ENCODE measurements at places on chromosomes 12 and 14.
A peak's percentile ranks its signal among the peaks of the same experiment; 100 is the strongest.

DNA sequence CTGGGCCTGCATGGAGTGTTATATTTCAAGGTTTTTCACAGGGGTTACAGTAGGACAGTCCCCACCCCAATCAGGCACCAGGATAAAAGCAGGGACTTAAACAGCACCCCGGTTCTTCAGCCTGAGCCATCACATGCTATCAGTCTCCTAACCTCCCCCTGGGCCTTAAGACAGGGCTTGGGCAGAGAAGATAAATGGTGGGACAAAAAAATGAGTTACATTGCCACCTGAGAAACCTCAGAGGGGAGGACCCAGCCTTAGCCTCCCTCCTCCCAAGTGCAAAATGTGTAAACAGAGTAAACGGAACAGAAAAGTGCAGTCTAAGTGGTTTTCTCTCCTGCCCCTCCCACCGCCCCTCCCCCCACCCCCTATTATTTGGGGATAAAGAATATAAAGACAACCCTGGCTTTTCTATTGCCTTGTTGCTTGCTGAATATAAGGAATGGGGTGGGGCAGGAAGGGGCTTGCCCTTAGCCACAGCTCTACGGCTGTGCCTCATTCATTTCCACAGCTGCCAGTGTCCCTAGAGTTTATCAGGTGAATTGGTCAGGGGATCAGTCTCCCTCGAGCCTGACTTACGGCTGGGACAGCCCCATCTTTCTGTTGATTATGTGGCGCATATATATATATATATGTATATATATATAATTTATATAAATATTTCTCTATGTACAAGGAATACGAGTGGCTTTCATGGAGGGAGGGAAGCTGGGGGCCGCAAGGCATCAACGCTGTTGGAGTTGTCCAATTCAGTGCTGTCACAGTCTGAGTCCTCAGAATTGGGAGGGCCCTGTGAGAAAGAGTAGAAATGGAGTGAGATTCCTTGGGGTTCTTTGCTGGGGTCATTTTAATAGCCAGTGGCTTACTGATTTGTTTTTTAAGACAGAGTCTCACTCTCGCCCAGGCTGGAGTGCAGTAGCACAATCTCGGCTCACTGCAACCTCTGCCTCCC is 18.5 kb downstream of the MAP3K12 start:
- no peak for DNase-seq

DNA sequence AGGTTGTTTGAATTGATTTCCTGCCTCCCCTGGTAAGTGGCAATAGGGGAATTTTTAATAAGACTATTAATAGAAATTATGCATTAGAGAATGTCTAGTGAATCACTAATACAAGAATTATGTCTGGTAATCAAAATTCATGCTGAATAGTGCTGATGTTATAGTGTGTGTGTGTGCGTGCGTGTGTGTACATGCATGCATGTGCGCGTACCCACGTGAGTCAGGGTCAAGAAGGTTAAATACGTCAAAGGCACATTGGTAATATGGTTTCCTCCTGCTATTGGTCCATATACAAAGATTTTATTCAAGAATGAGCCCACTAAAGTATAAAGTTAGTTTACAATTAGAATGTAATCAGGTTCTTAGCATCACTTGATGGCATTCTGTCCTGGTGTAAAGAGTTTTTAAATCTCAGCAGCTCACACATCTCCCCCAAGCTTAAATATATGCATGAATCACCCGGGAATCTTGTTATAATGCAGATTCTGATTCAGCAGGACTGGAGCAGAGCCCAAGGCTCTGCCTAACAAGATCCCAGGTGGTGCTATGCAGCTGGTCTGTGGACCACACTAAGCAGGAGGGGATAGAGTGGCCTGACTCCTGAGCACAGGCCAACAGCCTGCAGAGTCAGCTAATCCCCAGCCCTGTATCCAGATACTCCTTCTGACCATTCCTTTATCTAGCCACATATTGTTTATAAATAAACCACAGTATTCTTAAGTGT is 43.9 kb downstream of the TTC9 start:
- no peak for DNase-seq

- DNase-seq = no peak
Measured at GRCh38 chr12:16636435-16637055, 30.6 kb upstream of the LMO3 start.

GRCh38 chr12:123836292-123836691 is 74.2 kb downstream of the DNAH10 start:
- DNase-seq = no peak

DNA sequence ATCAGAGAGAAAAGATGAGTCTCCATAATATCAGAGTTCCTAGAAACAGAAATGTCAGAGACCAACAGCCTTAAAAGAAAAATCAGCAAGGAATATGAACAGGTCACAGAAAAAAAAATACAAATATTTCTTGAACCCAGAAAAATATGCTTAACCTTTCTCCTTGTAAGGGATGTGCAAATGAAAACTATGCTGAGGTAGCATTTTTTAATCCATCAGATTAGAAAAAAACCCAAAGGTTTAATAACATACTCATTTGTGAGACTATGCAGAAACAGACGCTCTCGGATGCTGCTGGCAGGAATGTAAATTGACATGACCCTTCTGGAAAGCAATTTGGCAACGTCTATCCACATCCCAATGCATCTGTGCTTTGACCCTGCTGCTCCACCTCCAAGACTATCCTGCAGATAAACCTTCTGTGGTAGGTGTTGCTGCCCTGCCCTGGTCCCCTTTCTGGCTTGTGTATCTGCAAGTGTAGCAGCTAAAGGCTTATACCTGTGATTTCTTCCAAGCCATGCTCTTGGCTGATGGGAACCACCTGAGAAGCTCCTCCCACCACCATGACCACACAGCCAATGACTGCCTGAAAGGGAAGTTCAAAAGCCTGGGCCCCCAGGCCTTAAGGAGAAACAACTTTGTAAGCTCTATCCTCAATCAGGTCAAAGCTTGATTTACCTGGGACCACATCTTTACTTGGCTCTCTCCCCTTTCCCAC is 49.4 kb downstream of the LTBP2 start:
- no peak for DNase-seq

DNA sequence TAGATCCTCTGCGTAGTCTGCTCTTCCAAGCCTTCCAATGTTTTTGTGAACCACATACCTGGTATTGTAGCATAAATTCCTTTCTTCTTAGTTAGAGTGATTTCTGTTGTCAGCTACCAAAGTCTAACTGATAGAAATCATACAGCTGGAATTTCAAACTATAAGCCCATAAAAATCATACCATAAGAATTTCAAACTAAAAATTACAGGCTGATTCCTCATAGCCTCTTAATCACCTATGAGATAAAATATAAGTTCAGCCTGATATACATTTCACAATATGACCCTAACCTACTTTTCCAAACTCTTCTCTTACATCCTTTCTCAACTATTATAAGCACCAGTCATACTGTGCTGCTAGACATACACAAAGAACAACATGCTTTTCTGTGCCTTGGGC is 64.8 kb downstream of the PTHLH start:
- no peak for DNase-seq

DNA sequence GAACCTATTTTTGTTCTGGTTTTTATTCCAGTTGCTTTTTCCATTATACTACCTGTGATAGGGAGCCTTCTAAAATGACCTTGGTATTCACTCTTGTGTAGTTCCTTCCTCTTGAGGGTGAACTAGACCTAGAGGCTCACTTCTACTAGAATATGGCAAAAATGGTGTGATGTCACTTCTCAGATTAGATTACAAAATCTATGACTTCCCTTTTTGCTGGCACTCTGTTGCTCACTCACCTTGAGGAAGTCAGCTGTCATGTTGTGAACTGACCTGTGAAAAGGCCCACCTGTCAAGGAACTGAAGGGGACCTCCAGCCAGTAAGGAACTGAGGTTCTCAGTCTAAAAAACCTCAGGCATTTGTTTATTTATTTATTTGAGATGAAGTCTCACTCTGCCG is 5.7 kb downstream of the MIPOL1 start:
- no peak for DNase-seq

DNA sequence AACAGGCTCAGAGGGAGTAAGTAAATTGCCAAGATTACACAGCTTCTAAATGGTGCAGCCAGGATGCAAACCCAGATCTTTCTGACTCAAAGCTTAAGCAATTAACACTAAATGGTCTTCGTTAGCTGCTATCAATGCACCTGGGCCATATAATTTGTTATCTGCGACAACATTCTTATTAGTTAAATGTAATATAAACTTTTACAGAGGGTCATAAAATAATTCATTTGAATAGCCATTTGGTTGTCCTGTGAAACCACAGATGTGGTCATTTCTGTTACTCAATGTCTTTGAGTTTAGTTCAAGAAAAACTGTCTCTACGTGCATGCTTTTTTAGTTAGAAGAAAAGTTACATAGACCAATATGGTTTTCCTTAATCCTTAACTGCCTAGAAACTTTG is 22.1 kb upstream of the NAP1L1 start:
- no peak for DNase-seq

- peak; percentile 35 for DNase-seq
Measured at GRCh38 chr12:123905319-123905925, 67.2 kb downstream of the CCDC92 start.

DNA sequence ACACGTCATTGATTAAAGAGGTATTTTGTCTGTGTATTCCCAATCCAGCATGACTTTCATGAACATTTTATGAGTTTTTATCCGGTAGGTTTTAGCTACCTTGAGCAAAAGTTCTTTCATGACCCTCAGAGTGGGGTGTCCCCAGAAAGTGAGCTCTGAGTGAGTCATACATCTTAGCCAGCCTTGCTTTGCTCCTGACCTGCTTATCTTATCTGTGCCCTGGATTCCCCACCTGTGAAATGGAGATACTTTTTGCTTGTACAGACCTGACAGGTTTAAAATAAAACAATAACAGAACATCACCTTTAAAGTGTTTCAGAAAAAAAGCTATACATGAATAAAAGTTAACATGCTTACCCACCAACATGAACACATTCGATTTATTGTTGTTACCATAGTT is 202.8 kb upstream of the SOX5 start:
- DNase-seq = no peak

DNA sequence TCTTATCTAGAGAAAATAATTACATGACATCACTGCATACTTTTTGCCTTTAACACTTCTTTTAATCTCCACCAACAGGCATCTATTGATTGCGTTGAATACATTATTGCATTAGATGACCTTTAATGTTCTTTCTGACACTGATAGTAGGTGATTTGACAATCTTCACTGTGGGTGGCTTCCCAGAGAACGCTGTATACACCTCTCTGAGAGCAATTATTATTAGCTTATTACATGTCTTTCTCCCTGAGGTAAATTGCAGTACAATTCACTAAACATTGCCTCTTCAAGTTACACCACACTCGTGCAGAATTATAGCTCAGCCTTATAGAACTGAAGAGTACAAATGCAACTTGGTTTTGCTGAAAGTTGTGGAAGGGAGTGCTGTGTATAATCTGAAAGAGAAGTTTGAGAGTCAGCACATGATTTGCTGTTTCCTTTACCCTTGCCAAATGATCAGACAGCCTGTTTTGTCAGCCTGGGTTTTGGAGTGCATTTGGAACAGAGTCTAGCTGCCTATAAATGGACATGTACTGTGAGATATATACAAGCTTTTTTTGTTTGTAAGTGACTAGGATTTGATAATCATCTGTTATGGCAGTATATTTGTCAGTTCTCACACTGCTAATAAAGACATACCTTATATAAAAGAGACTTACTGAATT is 369.2 kb downstream of the CCER1 start:
- no peak for DNase-seq

DNA sequence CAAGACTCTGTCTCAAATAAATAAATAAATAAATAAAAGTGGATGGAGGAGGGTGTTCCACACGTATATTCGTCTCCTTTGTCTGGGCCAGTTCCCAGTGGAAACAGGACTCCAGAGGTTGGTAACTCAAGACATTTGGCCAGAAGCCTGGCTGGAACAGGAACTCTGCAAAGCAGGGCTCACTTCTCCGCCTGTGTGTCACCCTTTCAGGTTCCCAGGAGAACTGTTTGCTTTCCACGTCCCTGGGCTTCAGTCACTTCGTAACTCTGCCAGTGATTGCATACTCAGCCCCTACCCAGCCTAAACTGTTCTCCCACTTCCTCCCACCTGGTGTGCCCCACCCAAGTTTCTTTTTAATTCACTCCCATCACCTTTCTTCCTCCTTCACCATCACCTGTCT is 7.0 kb upstream of the UBE2N start:
- DNase-seq = no peak
